ENCODE measurements at places on chromosomes 13 and 19.

- DNase-seq: peak; percentile 87
These were observed 2.5 kb downstream of the LCP1 start for GRCh38 chr13:46179491-46179908.

GRCh38 chr19:42089191-42089750 is 13.3 kb downstream of the ZNF574 start:
- DNase-seq: no peak

GRCh38 chr19:48398102-48398374 is 4.6 kb downstream of the GRIN2D start:
- DNase-seq: no peak

DNA sequence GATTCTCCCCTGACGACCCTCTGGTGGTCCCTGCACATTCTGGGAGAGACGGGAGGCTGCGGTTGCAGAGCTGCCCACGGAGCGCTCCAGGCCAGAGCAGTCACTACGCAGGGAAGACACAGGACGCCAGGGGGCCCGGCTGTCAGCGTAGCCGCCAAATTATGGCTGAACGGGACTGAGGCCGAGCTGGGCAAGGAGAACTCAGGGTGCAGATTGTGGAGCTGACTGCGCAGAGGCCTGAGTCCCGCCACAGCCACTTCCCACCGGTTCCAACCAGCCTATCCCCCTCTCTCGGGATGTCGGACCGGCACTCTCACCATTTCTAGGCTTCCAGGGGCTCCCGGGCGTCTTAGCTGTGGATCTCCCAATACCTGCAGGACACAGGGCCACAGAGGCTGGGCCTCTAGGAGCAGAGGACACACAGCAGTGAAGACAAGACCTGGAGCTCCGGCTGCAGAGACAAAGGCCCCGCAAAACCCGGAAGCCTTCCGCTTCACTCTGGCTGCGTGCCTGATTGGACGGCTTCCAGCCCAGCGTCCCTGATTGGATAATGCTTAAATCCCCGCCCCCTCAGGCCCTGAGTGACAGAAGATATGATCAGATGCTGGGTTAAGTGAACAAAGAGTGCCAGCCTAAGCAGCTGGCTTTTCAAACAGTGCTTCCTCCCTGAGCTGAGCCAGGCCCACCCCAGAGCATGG is at the start of gene ZNF737:
Gene ZNF737 (minus strand): TSS at position 461 of the 698 bp plus-strand sequence. CDS start 141 bp downstream, at position 320.
- peak; percentile 92 for DNase-seq

- DNase-seq: no peak
These were observed 1602.3 kb upstream of the PRR20A start for GRCh38 chr13:55538424-55538823.

GRCh38 chr13:92984151-92984550 is 242.5 kb upstream of the GPC6 start:
- DNase-seq: no peak

DNA sequence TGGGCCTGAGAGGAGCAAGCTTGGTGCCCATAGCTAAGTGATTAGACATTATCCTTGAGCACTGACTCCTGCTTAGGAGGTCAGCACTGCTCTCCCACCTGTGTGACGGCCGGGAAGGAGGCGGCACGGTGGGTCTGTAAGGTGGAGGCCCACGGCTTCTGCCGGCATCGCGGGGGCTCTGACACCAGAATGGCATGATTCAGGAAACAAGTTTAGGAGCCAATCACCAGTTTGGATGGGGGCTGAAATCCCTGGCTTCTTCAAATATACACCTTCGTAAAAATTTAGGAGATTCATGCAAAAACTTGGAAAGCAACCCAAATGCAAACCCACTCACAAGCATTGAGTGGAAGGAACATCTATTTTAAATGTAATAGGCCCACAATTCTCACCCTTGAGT is 307.3 kb upstream of the TSHZ3 start:
- DNase-seq: no peak

DNA sequence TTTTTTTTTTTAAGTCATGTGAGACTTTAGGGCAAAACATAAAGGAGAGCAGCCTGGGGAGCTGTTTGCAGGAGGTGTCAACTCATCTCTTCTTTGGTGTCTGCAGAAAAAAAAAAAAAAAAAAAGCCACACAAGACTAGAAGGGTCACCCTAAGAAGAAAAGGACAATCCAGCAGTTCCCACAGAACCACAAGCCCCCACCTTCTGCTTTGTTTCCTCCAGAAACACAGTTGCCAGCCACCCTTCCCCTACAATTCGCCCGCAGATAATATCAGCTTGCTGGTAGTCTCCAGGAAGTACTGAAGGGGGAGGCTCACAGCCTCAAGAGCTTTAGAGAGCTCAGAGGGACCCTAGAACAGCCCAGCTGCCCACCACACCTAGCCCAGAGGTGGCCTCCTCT is 22.3 kb upstream of the ZBTB7A start:
- peak; percentile 60 for DNase-seq

DNA sequence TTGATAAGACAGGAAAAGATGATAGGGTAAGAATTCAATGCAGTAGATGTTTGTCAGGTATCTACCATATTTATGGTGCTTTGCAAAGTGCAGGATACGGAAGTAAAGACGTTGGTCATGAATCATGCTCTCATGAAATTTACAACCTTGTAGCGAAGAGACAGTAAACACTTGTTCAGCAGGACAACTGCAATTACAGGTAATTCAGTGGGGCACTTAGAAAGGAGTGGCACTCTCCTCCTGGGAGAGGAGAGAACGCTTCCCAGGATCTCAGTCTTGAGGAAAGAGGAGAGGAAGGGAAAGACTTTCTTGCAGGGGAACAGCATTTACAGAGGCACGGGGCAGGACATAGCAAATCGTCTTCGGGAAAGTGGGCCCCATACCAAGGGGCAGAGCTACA is 46.4 kb downstream of the SOX1 start:
- no peak for DNase-seq

GRCh38 chr19:11265785-11266236 is 3.5 kb upstream of the DOCK6 start:
- DNase-seq: no peak

- no peak for DNase-seq
These were observed 89.4 kb downstream of the ANKRD10 start for GRCh38 chr13:110825516-110825915.

- DNase-seq: peak; percentile 14
These were observed 13.8 kb upstream of the PTPRS start for GRCh38 chr19:5354403-5354802.

DNA sequence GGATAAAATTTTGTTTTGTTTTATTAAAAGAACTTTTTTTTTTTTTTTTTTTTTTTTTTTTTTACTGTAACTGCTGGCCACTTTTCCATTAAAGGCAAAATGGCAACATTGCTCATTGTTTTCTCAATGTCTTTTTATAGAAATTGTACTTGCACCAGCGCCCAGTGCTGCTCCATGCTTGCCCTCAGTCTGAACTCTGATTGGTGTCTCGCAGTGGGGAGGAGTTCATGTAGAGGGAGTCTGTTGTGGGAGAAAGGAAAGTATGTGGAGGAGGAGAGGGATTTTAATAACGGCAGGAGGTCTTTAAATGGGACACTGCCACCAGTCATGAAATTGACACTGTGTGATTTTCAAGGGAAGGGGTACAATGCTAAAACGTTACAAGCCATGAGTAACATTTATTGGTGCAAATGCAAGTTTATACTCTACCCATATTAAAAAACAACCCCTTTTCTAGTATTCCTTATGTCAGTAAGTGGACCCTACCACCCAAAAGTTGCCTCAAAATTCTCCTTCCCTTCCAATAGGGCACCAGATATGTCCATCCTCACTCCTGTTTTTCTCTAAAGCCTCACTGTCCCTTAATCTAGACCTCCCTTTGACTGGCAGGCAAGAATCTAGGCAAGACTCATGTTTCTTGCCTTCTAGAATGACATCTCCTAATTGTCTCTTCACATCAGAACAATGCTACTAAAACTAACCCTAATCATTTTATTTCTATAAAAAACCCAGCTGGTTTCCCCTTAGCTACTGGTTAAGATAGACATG is 3.2 kb downstream of the RASL11A start:
- no peak for DNase-seq

DNA sequence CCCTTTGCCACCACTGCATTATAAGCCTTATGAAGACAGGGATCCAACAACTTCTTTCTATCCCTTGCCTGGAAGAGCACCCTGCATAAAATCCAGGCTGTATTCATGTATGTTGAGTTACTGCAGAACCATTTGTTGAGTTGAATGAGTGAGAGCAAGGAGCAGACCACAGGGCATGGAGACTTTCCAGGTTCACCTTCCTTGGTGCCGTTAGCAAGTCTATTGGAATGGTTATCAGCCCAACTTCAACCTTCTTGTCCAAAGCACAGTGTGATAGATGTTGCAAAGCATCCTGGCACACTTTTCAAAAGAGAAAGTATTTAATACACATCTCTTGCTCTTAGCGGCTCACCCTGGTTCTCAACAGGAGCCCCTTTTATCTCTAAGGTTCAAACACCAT is 100.9 kb upstream of the CLDN10 start:
- DNase-seq: no peak

GRCh38 chr19:16106121-16106520 is 5.6 kb upstream of the RAB8A start:
- DNase-seq: peak; percentile 57

DNA sequence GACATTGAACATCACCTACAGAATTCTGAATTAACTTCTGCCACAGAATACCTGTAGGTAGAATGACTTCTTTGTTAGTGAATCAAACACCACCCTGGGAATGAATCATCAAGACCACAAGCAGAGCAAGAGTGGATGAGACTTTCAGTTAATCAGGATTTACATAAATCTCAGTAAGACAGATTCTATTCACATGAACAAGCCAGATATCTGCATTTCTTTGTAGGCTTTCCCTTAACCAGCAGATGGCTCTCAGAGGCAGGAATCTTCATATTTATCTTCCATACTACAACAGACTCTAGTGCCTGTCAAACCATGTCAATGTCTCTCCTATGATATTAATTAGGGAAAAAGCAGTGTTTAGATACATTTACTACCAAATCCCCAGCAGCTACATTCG is 412.1 kb downstream of the KLF12 start:
- DNase-seq: peak; percentile 68

- DNase-seq: peak; percentile 29
These were observed 22.6 kb downstream of the ZSWIM4 start for GRCh38 chr19:13817615-13818371.

DNA sequence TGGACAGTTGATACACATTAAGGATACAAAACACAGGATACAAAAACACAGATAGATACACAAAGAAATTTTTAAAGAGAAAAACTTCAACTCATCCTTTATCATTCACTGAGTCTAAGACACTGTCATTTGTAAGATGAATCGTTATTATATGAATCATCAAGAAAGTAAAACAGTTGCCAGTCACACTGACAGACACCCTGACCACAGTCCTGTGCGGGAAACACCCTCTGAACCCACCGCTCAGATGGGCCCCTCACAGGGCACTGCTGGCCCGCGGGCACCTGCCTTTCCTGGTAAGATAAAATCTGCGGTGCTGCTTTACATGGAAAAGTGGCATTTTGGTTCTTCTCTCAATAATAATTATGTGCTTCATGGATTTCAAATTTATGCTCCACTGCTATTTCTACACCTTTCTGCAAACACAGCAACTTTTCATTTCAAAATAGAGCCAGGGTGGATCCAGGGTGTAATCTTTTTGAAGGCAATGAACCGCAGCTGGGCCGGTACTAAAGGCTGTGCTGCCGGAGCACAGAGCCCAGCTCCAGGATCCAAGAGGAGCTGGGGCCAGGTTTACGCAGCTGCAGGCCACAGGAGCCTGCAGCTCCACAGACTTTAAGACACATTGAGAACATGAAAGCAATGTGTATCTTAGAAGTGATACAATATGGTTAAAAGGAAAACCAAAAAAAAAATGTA is 76.8 kb downstream of the TUBGCP3 start:
- peak; percentile 46 for DNase-seq

DNA sequence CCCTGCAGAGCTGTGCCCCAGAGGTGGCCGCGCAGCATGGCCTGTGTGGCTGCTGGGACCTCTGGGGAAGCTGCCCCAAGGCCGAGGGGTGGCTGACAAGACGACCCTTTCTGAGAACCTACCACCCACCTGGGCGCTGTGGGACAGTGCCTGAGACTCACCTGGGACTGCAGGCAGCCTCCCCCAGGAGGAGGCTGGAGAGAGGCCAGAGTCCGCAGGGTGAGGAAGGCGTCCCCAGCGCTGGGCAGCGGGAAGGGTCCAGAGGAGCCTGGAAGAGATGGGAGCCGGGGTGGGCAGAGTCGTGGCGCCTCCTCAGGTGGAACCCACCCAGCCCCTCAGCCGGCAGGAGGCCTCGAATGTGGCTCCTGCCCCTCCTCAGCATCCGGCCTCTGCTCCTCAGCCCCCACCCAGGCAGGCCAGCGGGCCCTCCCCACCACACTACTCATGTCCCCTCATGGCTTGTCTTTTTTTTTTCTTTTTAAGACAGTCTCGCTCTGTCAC is 25.3 kb downstream of the CILP2 start:
- no peak for DNase-seq

DNA sequence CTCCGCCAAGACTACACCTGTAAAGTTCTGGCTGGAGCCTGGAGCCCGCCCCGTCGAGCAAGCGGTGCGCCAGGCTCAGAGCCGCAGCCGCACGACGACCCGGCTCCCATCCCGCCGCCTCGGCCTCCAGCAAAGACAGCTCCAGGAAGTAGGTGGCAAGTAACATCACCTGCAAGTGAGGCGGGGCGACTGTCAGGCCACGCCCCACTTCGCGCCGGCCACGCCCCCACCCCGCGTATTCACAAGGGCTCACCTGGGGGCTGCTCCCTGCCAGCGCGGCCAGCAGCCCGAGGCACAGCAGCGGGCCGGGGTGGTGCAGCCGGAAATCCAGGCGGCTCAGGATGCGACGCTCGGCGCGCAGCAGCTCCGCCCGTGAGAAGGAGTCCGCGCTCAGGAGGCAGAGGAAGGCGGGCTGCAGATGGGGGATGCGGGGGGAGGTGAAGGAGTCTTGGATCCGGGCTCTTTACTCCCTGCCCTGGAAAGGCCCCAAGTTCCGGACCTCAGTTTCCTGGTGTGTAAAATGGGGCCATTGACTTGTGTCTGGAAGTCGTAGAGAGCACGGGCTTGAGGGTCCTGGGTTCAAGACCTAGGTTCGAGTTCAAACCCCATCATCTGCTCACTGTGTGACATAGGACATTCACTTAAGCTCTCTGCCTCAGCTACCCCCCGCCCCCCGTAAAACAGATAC is 3.2 kb downstream of the CCNP start:
- no peak for DNase-seq

DNA sequence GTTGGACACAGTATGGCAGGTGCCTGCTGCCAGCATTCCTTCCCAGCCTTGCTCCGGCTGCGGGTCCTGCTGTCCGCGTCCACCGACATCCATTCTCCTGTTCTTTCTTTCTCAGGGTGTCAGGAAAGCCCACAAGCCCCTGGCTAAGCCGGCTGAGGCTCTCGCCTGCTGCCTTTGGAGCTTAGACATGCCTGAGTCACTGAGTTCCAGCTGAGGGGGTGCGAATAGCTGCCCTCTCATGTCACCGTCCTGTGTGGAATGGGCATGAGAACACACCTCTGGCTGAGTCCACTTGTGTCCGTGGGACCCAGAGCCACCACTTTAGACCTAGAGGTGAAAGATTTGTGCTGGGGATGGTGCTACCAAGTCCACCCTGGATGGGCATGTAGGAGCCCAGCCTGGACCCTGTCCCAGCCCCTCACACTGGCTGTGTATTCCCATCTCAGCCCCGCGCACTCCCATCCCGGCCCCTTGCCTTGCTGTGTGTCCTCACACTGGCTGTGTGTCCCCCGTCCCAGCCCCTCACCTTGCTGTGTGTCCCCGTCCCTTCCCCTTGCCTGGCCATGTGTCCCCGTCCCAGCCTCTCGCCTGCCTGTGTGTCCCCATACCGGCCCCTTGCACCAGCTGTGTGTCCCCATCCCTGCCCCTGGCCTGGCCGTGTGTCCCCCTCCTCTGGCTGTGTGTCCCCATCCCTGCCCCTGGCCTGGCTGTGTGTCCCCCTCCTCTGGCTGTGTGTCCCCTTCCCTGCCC is 24.6 kb upstream of the IRS2 start:
- DNase-seq: no peak

Data from activated CD4-positive, alpha-beta T cell treated with anti-CD3 and anti-CD28 coated beads, Interleukin-2, Interleukin-6, amounts not matched to agents 100 ng/mL and 50 ng/mL, durations not matched to agents 16 hours and 8 hours (primary cell).